ENCODE measurements at places on chromosomes 1 and 21.

GRCh38 chr1:198529414-198529813, 11.1 kb downstream of the ATP6V1G3 start:
- DNase-seq: no peak

- DNase-seq: no peak
These were observed 43.1 kb downstream of the ZMYM1 start for GRCh38 chr1:35122311-35122710.

DNA sequence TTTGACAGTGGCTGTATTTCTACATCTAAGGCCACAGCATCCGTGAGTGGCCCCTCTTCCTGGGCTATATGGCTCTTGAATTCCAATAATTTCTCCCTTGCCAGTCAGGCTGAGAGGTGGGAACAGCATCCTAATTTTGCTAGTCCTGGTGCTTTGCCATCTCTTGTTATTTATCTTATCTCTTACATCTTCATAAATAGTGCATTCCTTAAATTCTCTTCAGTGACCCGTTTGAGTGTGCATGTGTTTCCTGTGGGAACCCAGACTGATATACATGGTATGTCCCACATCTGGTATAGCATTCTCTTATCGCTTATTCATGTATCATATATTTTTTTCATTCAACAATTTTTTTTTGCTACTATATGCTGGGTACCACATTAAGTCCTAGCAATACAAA, 9.9 kb downstream of the S100A11 start:
- DNase-seq: peak; percentile 1

DNA sequence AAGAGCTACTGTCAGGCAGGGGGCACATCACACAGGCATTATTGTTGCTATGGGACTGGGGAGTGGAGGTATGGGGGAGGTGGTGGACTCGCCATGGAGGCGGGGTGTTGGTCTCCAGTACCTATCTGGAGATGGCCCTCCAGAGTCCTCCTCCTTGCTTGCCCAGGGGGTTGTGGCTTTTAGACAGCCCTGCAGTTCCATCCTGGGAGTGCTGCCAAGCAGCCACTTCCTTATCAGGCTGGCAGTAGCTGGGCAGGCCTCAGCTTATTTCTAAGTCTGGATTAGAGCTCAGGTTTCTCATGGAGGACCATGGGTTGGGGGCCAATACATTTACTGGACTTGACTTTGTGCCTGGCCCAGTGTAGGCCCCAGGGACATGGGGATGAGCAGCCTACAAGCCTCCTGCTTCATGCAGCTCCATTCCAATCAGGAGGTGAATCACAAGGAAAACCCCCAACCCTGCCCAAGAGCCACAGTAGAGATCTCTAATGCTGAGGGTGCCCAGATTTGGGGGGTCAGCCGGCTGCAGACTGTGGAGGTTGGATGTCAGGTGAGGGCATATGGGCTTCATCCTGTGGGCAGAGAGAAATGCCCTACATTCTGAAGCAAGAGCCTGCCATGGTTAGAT, 210.7 kb upstream of the EDN2 start:
- DNase-seq: no peak

GRCh38 chr1:6673816-6674398, 27.7 kb downstream of the DNAJC11 start:
- peak; percentile 10 for DNase-seq

DNA sequence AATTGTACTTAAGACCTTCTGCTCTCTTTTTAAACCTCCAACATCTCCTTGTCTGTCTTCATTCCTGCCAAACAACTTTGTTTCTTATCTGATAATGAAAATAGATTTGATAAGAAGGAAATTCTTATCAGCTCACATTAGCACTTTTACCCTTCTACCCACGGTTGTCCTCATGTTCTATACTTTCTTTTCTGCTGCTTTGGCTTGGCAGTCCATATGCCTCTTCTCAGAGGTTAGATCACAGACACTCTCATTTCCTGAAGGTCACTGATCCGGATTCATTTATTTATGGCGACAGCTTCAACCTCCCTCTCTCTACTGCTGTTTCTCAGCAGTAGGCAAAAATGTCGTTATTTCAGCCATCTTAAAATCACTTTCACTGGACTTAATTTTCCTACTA, 2015.8 kb downstream of the NCAM2 start:
- DNase-seq: no peak

DNA sequence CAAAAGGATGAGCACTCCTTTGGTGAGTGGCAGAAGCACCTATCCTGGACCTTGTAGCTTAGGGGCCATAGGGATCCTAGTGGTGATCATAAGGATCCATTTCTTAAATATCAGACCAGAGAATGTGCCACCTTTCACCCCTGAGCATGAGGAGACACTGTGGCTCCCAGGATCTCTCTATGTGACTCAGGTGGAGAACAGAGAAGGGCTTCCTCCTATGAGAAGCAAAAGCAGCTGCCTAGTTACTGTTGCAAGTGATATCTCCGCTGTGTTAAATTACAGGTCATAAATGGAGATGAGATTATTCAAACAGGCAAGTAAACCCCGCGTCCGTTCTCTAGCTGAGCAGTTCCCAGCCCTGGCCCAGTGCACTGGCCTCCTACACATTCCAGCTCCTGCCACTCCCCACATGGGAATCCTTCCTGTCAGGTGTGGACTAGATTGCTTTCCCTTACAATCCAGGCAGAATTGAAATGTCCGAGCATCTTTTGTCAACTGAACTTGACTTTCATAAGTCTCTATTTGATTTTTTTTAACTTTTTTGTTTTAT, 26.3 kb downstream of the CLEC20A start:
- DNase-seq: no peak

DNA sequence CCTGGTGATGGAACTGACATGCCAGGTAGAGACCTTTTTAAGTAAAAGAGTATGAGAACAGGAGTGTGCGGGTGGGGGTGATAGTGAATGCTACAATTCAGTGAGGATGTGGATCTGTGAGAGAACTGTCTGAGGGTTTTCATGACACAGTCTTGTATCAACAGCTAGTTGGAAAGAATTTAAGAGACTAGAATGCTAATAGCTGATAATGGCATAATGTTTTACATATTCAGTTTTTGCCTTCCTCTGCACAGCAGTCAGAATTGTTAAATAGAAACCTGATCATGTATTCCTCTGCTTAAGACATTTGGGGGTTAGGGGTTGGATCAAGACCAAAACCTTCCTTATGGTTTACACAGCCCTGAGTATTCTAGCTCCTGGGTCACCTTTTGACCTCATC, 152.8 kb upstream of the ZRANB2 start:
- DNase-seq: no peak

GRCh38 chr1:154619181-154619948, 11.4 kb upstream of the ADAR start:
- DNase-seq: no peak

GRCh38 chr1:162252214-162252613, 124.4 kb downstream of the SPATA46 start:
- DNase-seq: no peak

- DNase-seq: no peak
These were observed 143.3 kb downstream of the ETS2 start for GRCh38 chr21:38949070-38949380.

DNA sequence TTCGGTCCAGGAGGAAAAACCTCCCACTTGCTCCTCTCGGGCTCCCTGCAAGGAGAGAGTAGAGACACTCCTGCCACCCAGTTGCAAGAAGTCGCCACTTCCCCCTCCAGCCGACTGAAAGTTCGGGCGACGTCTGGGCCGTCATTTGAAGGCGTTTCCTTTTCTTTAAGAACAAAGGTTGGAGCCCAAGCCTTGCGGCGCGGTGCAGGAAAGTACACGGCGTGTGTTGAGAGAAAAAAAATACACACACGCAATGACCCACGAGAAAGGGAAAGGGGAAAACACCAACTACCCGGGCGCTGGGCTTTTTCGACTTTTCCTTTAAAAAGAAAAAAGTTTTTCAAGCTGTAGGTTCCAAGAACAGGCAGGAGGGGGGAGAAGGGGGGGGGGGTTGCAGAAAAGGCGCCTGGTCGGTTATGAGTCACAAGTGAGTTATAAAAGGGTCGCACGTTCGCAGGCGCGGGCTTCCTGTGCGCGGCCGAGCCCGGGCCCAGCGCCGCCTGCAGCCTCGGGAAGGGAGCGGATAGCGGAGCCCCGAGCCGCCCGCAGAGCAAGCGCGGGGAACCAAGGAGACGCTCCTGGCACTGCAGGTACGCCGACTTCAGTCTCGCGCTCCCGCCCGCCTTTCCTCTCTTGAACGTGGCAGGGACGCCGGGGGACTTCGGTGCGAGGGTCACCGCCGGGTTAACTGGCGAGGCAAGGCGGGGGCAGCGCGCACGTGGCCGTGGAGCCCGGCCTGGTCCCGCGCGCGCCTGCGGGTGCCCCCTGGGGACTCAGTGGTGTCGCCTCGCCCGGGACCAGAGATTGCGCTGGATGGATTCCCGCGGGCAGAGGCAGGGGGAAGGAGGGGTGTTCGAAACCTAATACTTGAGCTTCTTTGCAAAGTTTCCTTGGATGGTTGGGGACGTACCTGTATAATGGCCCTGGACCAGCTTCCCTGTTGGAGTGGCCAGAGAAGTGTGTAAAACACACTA, 45.3 kb downstream of the MRPL39 start:
- peak; percentile 97 for DNase-seq

- no peak for DNase-seq
These were observed 18.3 kb downstream of the PBX1 start for GRCh38 chr1:164577291-164577690.

- no peak for DNase-seq
These were observed 7.9 kb upstream of the SMYD2 start for GRCh38 chr1:214272964-214273533.

DNA sequence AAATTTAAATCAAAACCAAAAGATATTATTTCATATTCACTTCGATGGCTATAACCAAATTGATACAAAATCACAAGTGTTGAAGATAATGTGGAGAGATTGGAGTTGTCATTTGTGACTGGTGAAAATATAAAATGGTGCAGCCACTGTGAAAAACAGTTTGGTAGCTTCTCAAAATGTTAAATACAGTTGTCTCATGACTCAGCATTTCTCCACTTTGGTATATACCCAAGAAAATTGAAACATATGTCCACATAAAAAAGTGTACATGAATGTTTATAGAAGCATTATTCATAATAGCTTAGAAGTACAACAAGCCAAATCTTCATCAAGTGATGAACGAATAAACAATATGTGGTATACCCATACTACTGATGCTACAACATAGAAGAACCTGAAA, 318.5 kb downstream of the BRINP3 start:
- no peak for DNase-seq

DNA sequence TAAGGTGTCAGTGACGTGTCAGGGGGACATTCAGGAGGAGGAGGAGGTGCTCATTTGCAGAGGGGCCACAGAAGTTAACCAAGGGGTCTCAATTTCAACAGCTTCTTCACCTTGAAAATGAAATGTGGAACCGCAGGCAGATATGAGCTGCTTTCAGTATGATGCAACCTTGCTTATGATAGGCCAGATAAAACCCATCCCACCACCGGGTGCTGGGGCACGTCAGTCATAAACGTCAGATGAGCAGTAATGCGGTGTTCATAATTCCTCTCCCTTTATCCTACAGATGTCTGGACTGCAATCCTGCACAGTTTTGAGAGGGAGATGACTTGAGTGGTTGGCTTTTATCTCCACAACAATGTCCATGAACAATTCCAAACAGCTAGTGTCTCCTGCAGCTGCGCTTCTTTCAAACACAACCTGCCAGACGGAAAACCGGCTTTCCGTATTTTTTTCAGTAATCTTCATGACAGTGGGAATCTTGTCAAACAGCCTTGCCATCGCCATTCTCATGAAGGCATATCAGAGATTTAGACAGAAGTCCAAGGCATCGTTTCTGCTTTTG, 1.7 kb downstream of the PTGFR start:
- no peak for DNase-seq

GRCh38 chr1:160486453-160486852, 36.6 kb downstream of the SLAMF6 start:
- DNase-seq: no peak

DNA sequence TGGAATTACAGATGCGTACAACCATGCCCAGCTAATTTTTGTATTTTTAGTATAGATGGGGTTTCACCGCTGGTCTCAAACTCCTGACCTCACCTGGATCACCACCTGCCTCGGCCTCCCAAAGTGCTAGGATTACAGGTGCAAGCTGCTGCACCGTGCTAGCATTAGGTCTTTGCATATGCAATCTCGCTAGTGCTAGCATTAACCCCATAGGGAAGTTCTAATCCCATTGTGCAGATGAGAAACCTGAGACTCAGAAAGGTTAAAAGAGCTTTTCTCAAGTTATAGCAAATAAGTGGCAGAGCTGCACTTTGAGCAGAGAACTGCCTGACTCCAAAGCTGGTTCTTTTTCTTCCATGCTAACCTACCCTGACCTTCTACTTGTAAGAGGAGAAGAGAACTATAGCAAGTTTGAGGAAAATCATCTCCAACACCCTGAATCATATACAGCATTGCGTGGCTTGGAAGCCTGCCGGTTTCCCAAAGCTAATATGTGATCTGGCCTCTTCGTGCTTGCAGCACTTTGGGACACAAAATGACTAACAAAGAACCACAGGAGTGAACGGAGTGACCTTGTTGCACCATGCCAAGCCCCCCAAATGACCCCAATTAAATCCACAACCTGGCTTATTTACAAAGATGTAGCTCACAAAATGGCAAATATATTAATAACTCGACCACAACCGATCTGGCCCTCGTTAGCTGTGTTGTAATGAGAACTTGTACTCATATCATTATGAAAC, 185.1 kb downstream of the TM2D1 start:
- no peak for DNase-seq

DNA sequence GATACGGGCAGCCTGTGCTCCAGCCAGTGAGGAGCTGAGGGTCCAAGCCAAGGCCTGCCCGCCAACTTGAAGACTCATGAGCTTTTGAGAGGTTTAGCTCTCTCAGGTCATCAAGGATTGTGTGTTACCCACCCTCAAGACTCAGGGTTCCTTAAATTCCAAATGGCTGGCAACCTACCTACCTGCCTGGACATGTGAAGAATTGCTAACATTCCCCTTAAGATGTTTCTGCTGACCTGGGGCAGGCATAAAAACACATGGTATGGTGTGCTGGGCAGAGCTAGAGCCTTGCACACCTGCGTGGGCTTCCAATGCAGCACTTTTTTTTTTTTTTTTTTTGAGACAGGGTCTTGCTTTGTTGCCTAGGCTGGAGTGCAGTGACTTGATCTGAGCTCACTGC, 17.2 kb downstream of the PARP1 start:
- DNase-seq: no peak

DNA sequence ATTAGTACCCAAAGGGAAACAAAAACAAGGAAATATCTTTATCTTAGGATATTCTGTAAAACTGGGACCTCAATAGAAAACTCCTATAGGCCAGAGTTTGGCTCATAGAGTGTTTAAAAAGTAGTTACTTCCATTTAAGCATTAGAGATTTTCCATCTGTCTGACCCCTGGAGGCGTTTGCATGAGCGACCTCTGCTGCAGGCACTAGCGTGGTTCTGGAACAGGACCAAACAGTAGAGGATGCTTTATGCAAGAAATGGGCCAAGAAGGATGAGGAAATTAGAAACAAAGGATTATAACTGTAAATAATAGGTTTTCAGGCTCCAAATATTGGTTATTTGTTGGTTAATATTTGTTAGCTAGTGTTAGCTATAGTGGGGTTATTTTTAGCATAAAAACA, 5.7 kb downstream of the ZBTB40 start:
- no peak for DNase-seq

DNA sequence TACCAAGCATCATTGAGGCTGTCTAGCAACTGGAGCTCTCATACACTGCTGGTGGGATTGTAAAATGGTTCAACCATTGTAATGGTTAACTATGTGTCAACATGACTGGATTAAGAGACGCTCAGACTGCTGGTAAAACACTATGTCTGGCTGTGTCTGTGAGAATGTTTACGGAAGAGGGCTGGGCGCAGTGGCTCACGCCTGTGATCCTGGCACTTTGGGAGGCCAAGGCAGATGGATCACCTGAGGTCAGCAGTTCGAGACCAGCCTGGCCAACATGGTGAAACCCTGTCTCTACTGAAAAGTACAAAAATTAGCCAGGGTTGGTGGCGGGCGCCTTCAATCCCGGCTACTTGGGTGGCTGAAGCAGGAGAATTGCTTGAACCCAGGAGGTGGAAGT, 4.8 kb upstream of the FCRLA start:
- no peak for DNase-seq
